ENCODE measurements at places on chromosomes 4 and X.
A peak's percentile ranks its signal among the peaks of the same experiment; 100 is the strongest.

DNA sequence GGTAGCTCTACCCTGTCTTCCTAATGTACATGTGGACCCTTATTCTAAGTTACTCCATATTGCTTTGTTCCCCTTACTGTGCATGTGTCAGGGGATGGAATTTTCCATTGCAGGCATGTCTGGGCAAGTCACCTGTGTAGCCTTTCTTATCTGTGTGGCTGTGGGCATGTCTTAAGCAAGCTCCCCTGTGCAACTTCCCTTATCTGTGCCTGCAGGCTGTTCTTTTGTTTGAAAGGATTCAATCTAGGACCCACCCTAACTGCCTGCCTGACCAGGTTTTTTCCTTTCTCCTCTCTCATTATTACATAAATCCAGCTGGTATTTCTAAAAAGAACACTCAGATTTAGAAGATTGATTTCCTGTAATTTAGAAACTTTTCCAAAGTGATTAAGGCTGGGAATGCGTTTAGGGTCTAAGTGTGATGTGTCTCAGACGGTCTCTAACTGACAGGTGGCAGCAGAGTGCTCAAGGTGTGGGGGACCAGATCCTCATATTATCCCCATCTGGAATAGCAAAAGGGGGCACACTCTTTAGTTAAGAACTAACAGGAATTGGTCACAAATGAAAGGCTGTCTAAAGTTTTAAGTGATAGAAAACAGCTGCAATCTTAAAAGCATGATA lies 198.9 kb upstream of the PPP1R2C start:
- DNase-seq, result no peak

GRCh38 chrX:149262086-149262485 lies 243.0 kb downstream of the IDS start:
- no peak for DNase-seq

DNA sequence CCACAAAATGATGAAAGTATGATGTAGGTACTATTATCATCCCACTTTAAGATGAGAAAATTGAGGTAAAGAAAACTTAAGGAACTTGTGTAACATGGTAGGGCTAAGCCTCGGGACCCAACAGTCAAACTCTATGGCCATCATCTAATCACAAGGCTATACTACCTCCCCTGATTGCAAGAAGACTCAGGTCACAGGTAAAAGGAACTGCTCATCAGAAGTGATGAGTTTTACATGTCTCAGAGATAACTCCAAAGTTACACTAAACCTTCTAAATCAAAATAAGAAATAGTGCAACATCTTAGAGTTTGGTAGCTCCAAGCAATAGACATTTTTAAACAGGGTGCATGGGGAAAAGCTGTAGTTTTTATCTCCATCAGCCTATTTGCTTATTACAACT lies 96.5 kb upstream of the MYOZ2 start:
- no peak for DNase-seq

GRCh38 chrX:151370906-151371305 lies 26.1 kb upstream of the VMA21 start:
- DNase-seq, result no peak

GRCh38 chrX:48913605-48914366 lies 2.3 kb upstream of the SLC35A2 start:
- no peak for DNase-seq

- DNase-seq, result peak; percentile 16
Observed at GRCh38 chrX:130393451-130394074, 8.1 kb upstream of the GPR119 start.

GRCh38 chr4:99648321-99648720 lies 9.3 kb downstream of the C4orf54 start:
- no peak for DNase-seq

DNA sequence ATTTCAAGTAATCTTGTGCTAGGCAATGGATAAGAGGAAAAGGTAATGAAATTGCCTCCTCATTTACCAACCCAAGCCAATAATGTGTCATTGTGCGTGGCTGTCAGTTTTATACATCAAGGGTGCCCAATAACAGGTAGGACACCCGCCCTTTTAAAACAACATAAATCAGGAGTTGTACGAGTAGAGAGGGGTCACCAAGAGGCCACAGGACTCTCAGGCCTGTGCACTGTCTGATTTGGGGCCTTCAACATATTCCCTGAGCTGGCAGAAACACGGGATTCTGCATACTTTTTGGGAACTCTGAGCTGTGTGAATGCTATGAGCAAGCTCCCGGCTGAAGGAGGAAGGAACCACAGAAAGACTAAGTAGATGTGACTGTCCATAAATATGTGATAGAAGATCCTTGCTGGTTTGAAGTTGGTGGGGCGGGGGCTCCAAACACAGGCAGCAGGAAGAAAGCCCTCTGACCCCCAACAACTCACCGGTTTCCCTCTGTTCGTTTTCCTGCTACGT lies 82.7 kb upstream of the MAML3 start:
- no peak for DNase-seq

GRCh38 chrX:83510510-83511062 lies 2.5 kb downstream of the POU3F4 start:
- no peak for DNase-seq

- no peak for DNase-seq
Observed at GRCh38 chr4:74061430-74061829, 22.9 kb upstream of the CXCL3 start.

GRCh38 chr4:99099311-99099710 lies 10.7 kb upstream of the ADH5 start:
- DNase-seq, result no peak

- DNase-seq, result no peak
Observed at GRCh38 chrX:150880808-150881165, 17.7 kb downstream of the CD99L2 start.

- peak; percentile 19 for DNase-seq
Observed at GRCh38 chrX:105190252-105190853, 30.1 kb downstream of the TEX13A start.

GRCh38 chrX:15050395-15050794 lies 177.2 kb downstream of the MOSPD2 start:
- no peak for DNase-seq

- DNase-seq, result no peak
Observed at GRCh38 chrX:72028701-72029470, 102.8 kb downstream of the RTL5 start.

- no peak for DNase-seq
Observed at GRCh38 chrX:2676794-2677675, 14.1 kb upstream of the CD99 start.

DNA sequence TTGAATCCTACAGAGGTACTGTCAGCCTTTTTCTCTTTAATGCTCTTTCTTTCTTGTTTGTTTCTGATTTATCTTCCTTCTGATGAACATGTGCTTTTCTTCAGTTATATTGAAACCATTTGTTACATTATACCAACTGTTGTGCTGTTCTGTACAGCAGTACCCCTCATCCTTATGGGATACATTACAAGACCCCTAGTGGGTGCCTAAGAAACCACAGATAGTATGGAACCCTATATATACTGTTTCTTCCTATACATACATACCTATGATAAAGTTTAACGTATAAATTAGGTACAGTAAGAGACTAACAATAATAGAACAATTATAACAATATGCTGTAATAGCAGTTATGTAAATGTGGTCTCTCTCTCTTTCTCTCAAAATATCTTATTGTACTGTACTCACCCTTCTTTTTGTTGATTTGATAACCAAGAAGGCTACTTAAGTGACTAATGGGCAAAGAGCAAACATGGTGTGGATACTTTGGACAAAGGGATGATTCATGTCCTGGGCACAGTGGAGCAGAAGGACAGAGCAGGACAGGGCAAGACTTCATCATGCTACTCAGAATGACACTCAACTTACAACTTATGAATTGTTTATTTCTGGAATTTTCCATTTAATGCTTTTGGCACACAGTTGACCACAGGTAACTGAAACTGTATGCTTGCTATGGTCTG lies 10.7 kb upstream of the YIPF7 start:
- DNase-seq, result no peak

DNA sequence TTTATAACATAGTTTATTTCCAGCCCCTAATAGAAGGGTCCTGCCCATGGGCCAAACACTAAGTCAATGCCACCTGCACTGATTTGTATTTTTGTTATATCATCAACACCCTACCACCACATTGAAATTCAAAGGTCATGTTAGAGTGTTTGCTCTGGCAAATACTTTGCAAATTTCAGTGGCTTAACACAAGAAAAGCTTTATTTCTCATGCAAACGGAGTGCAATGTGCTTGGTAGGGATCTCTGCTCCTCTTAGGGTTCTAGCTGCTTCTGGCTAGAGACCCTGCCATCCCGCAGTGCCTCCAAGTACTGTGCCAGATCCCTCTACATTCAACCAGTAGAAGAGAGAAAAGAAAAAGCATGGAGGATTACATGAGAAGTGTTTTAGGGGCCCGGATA lies 230.8 kb upstream of the TET2 start:
- DNase-seq, result no peak

DNA sequence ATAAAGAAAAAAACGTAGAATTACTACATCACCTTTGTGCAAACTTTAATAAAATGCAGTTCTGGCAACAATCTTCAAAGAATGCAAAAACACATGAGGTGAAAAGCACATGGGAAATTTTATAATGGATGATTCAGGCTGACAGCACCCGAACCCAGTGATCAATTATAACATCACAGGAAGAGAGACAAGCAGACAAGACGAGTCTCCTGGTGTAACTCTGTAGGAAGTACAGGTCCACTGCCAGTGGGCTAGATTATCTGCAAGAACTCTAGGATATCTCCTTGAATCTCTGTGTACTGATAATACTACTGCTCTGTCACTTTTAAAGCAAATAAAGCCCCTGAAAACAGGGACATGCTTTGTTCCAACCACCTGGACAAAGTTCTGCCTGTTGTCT lies 58.9 kb upstream of the NXF3 start:
- DNase-seq, result peak; percentile 27

- DNase-seq, result no peak
Observed at GRCh38 chr4:6029254-6029653, 11.0 kb upstream of the C4orf50 start.

DNA sequence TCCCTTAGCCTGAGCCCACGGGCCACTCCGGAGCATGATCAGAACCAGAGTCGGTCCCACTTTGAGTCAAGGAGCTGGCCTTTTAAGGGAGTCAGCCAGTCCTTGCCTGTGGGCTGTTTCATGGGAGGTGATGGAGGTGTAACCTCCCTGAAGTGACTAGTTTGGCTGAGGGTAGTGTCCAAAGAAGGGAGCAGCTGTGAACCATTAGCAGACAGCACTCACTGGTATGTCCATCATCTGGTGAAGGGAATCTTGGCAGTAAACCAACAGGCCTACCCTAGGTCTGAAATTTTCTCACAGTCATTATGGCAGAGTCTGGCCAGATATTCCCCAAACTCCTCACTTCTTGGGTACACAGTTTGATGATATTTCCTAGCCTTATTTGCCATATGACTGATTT lies 12.3 kb upstream of the REPS2 start:
- DNase-seq, result no peak

GRCh38 chr4:140304346-140304745 lies 69.1 kb upstream of the SCOC start:
- DNase-seq, result no peak

DNA sequence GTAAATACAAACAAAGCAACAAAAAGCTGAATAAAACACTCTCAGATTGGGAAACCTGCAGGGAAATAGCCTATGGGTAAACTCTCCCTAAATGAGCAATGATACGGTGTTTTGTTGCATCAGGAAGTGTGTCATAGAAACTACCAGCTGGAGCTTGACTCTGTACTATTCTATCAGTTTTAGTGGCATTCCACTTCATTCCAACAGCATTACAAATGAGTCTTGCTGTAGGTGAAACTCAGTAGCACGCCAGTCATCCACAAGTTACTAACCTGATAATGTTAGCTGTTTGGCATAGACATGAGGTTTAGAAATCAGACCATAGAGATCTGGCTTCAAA lies 24.9 kb downstream of the FGFBP1 start:
- peak; percentile 95 for DNase-seq

GRCh38 chr4:56550642-56551041 lies 45.1 kb downstream of the ARL9 start:
- DNase-seq, result no peak

- DNase-seq, result no peak
Observed at GRCh38 chr4:147244786-147245185, 236.1 kb upstream of the EDNRA start.

DNA sequence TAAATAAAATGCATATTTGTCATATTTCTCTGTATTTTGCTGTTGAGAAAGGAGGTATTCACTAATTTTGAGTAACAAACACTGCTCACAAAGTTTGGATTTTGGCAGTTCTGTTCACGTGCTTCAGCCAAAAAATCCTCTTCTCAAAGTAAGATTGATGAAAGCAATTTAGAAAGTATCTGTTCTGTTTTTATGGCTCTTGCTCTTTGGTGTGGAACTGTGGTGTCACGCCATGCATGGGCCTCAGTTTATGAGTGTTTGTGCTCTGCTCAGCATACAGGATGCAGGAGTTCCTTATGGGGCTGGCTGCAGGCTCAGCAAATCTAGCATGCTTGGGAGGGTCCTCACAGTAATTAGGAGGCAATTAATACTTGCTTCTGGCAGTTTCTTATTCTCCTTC lies 3.3 kb downstream of the HTT start:
- DNase-seq, result no peak

GRCh38 chrX:20454117-20454516 lies 187.4 kb upstream of the RPS6KA3 start:
- DNase-seq, result no peak

GRCh38 chr4:183773790-183774189 lies 114.7 kb downstream of the TRAPPC11 start:
- no peak for DNase-seq
